Colonic mucosa (tissue), 4 donors: ENCODE measurements at places on chromosomes 12 and 14. TPM values are rescaled to one million over a fixed set of nuclear protein-coding genes. Genes with fewer than 3 reads are reported as not detected.
A peak's percentile ranks its signal among the peaks of the same experiment; 100 is the strongest.

KHNYN gene
- 82.6 TPM for total RNA-seq

ANAPC7 gene
- total RNA-seq, result 22.1 TPM

TMEM106C gene
- 187 TPM for total RNA-seq

UNC79 gene
- 0.17 TPM for total RNA-seq

DTX1 gene
- 0.82 TPM for total RNA-seq

KRT5 gene
- total RNA-seq, result not detected

TPPP2 gene
- total RNA-seq, result 0.94 TPM

SDS gene
- 4.4 TPM for total RNA-seq

RD3L gene
- not detected for total RNA-seq

GRCh38 chr14:61608245-61609165 lies 86.8 kb upstream of the HIF1A start:
- peaks cover 9% of the 10 kb centered on the region for H3K4me1 ChIP-seq
- no peak overlapping the region for H3K4me3 ChIP-seq
- no peaks in the 10 kb centered on the region for H3K36me3 ChIP-seq
- DNase-seq, result no peak

- H3K4me1 ChIP-seq, result no peaks in the 10 kb centered on the region
- H3K27ac ChIP-seq, result no peak overlapping the region
- H3K36me3 ChIP-seq, result no peaks in the 10 kb centered on the region
Measured at GRCh38 chr14:102124419-102124818, 15.3 kb upstream of the WDR20 start.

GRCh38 chr12:116697305-116697704 lies 40.6 kb downstream of the SPRING1 start:
- H3K4me3 ChIP-seq, result no peak overlapping the region
- no peaks in the 10 kb centered on the region for H3K27me3 ChIP-seq
- H3K27ac ChIP-seq, result no peak overlapping the region
- H3K36me3 ChIP-seq, result no peaks in the 10 kb centered on the region
- H3K4me1 ChIP-seq, result peaks cover 7% of the 10 kb centered on the region

- H3K27me3 ChIP-seq, result no peaks in the 10 kb centered on the region
- H3K4me1 ChIP-seq, result no peaks in the 10 kb centered on the region
- H3K36me3 ChIP-seq, result no peaks in the 10 kb centered on the region
- DNase-seq, result peak; percentile 39
- no peak within 1 kb of the TSS for H3K27ac ChIP-seq
Measured at GRCh38 chr14:73591690-73592449, at the start of gene ACOT4. Gene ACOT4 (plus strand): TSS chr14:73591873. CDS start chr14:73591960, 87 bp downstream.

- H3K36me3 ChIP-seq, result no peaks in the 10 kb centered on the region
- no peak overlapping the region for H3K4me3 ChIP-seq
- no peaks in the 10 kb centered on the region for H3K27me3 ChIP-seq
- H3K27ac ChIP-seq, result no peak overlapping the region
- H3K4me1 ChIP-seq, result no peaks in the 10 kb centered on the region
Measured at GRCh38 chr14:38627163-38627562, 371.3 kb upstream of the CLEC14A start.

- H3K36me3 ChIP-seq, result no peaks in the 10 kb centered on the region
- no peak overlapping the region for H3K27ac ChIP-seq
- no peaks in the 10 kb centered on the region for H3K4me1 ChIP-seq
- no peak overlapping the region for H3K4me3 ChIP-seq
- no peaks in the 10 kb centered on the region for H3K27me3 ChIP-seq
Measured at GRCh38 chr12:25054783-25055144, 105.9 kb upstream of the BCAT1 start.

GRCh38 chr12:110039085-110039807 lies 9.1 kb downstream of the C12orf76 start:
- H3K4me3 ChIP-seq, result no peak overlapping the region
- peaks cover 12% of the 10 kb centered on the region for H3K4me1 ChIP-seq
- no peaks in the 10 kb centered on the region for H3K27me3 ChIP-seq
- peak overlapping the region; percentile 76 for H3K27ac ChIP-seq
- DNase-seq, result peak; percentile 59

- H3K27ac ChIP-seq, result peak overlapping the region; percentile 56
- peaks cover 4% of the 10 kb centered on the region for H3K27me3 ChIP-seq
- peak; percentile 69 for DNase-seq
- no peaks in the 10 kb centered on the region for H3K36me3 ChIP-seq
Measured at GRCh38 chr12:65822732-65823512, 1.4 kb upstream of the HMGA2 start.

- no peak overlapping the region for H3K4me3 ChIP-seq
- H3K27ac ChIP-seq, result no peak overlapping the region
- H3K27me3 ChIP-seq, result no peaks in the 10 kb centered on the region
- no peaks in the 10 kb centered on the region for H3K4me1 ChIP-seq
- H3K36me3 ChIP-seq, result no peaks in the 10 kb centered on the region
Measured at GRCh38 chr14:56754921-56755320, 55.4 kb downstream of the OTX2 start.

DNA sequence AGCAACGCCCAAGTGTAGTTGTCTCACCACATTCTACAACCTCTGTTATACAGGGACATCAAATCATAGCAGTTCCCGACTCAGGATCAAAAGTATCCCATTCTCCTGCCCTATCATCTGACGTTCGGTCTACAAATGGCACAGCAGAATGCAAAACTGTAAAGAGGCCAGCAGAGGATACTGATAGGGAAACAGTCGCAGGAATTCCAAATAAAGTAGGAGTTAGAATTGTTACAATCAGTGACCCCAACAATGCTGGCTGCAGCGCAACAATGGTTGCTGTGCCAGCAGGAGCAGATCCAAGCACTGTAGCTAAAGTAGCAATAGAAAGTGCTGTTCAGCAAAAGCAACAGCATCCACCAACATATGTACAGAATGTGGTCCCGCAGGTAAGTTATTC lies 123.0 kb downstream of the ARID2 start:
- peaks cover 15% of the 10 kb centered on the region for H3K36me3 ChIP-seq
- H3K4me3 ChIP-seq, result no peak overlapping the region
- H3K27ac ChIP-seq, result no peak overlapping the region
- no peaks in the 10 kb centered on the region for H3K4me1 ChIP-seq

- H3K36me3 ChIP-seq, result no peaks in the 10 kb centered on the region
- no peak overlapping the region for H3K27ac ChIP-seq
- H3K27me3 ChIP-seq, result no peaks in the 10 kb centered on the region
- H3K4me1 ChIP-seq, result no peaks in the 10 kb centered on the region
- peak overlapping the region; percentile 91 for H3K4me3 ChIP-seq
Measured at GRCh38 chr14:73887694-73888459, 1.2 kb downstream of the ZNF410 start.
